ENCODE measurements at places on chromosomes 16 and 17.

DNA sequence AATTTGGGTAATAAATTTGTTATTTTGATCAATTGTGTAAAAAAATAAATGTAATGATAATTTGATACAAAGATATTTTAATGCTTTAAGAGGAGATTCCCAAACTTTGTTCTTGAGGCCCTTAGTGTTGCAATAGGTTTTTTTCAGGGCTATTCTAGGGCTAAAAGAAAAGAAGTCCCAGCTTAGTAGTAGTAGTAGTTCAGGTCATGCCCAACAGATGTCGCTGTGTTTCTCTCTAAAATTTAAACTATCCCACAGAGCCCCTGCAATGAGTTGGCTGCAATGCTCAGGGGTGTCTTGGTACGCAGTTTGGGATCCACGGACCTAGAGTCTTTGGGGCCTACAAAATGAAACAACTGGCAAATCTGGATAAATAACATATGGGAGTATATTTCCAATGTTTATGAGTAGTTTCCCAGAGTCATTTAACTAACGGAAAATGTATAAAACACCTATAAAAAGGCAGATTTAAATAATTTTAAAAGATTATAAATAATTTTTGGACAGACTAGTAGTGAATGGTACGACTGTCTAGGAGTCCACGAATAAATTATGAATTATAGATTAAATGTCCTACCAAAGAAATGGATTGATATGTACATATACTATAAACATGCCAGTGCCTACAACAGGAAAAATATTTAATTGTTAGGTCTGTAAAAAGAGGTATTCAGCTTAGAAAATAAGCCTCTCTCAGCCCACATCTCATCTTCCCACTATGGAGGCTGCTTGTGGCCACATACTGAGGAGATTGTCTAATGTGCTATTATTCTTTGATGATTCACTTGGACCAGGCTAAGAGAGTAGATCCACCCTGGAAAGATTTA lies 228.5 kb upstream of the PMFBP1 start:
- peak; percentile 78 for DNase-seq

DNA sequence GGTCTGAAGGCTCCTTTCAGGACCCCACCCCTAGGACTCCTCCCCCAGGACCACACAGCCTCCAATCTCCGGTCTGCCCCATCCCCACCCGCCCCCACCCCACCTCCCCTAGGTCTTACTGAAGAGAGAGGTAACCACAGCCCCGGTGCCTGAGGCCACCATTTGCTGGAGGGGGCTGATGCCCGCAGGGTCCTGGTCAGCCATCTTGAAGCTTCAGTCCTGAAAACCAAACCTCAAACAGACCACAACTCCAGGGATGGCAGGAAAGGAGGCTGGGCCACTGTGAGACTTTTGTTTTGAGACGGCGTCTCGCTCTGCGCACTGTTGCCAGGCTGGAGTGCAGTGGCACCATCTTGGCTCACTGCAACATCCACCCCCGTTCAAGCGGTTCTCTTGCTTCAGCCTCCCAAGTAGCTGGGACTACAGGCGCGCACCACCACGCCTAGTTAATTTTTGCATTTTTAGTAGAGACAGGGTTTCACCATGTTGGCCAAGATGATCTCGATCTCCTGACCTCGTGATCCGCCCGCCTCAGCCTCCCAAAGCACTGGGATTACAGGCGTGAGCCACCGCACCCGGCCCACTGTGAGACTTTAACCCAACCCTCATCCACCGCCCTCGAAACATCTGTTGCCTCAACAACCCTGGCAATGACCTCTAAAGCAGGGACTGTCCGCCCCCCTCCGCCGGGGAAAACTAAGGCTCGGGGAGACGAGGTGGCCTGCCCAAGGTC lies 1.1 kb downstream of the SLC25A39 start:
- DNase-seq: no peak

DNA sequence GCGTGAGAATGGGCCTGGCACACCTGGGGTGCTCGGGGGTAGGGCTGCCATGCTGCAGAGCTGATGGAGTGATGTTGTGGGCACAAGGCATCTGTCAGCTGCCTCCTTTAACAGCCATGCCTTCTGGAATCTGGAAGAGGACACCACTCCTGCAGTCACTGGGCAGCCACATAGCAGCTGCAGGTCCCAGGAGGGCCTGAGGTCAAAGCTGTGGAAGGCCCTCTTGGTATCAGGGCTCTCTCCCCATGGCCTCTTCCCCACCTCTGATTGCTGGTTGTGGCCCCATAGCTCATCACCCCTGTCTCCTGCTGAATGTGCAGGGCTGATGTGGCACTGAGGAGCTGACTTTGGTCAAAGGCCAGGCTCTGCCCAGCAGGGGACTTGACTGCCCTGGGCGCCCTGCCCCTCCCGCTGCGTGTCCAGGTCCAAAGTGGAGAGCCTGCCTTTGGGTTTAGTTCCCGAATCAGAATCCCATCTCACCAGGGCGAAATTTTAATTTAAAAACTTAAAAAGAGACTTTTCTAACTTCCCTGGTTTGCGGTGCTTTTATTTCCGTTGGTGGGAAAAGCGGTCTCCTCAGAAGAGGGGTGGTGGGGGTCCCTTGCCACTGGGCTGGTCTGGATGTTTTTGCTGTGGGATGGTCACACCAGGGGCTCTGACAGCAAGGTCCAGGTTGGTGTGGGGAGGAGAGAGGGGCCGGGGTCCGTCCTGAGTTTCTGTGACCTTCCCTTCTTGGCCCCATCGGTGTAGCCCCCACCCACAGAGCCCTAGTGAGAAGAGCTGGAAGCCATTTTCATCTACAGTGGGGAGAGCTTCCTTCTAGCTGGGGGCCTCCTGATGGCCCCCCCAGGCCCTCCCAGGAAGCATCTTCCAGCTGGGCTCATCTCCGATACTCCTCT lies 5.9 kb downstream of the UBALD2 start:
- no peak for DNase-seq

GRCh38 chr17:64506576-64507412 lies at the start of gene CEP95:
Gene CEP95 (plus strand): TSS chr17:64506977. CDS start chr17:64507098, 121 bp downstream.
- DNase-seq: peak; percentile 98

GRCh38 chr16:62974424-62974823 lies 938.2 kb upstream of the CDH8 start:
- no peak for DNase-seq

DNA sequence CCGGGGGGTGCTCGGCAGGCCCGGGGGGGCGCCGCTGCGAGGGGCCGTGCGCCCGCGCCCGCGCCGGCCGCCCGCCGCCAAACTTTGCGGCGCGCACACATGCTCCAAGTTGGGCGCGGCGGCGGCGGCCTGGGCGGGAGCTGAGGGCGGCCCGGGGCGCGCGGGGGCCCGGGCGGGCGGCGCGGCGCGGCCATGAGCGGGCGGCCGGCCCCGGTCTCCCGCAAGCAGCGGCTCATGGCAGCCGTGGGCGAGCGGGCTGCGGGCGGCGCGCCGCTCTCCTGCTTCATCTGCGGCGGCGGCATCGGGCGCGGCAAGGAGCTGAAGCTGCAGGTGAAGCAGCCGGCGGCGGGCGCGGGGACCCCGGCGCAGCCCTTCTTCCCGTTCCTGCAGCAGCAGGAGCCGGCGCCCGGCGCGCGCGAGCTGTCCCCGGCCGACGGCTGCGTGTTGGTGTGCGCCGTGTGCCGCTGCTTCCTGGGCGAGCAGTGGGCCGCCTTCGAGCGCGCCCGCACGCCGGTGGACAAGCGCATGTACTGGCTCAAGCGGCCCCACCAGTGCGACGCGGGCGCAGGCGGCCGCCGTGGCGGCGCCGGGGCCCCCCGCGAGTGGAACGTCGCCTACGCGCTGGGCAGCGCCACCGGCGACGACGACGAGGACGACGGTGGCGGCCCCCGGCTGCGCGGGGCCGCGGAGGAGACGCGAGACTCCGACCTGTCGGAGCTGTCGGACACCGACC lies 57.2 kb upstream of the CIBAR2 start:
- DNase-seq: peak; percentile 32

GRCh38 chr16:14538604-14539003 lies 91.5 kb downstream of the PARN start:
- no peak for DNase-seq

Measured in hematopoietic multipotent progenitor cell treated with erythropoietin and hydrocortisone succinate and interleukin-3 and kit ligand, for 4 days (in vitro differentiated cells).